Activated gamma-delta T cell (primary cell): ENCODE measurements at places on chromosomes 6 and 20.

GRCh38 chr6:112027942-112028674 lies 25.8 kb upstream of the CCN6 start:
- no peak for DNase-seq

- no peak for DNase-seq
Observed at GRCh38 chr20:22403022-22403631, 181.2 kb downstream of the FOXA2 start.

DNA sequence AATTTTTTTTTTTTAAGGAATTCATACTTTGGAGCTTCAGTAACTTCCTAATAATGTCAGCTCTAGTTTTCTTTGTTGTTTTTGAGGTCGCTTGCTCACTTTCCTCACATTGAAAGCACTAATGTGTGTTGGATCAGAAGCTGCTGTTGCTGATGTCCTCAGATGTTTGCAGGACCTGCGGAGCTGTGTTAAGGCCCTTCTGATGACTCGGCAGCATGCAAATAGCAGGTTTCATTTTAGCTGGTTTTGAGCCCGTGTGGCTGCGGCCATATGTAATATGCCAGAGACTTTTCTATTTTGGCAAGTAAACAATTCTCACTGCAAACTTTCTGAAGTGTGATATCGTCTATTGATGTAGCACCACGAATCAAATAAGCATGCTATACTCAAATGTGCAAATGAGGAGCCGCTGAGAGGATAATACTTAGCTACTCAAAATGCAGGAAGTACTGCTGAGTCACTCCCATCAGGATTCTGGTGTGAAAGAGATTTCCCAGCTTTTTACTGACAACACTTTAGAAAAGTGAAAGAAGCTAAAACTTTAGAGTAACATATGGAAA lies 187.8 kb downstream of the SASH1 start:
- no peak for DNase-seq

DNA sequence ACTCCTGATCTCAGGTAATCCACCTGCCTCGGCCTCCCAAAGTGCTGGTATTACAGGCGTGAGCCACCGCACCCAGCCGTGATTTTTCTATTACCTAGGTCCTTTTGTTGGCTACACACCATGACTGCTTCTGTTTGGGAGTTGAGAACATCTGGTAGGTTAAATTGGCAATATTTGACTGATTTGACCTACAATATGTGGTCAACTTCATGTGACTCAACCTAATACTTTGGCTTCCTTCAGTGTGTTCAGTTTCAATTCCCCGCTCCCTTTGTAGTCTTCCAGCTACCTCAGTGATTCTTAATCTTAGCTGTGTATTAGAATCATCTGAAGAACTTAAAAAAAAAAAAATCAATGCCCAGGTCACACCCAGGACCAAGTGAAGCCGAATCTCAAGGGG lies 47.4 kb downstream of the MYB start:
- no peak for DNase-seq

- DNase-seq = no peak
Observed at GRCh38 chr20:3739926-3740451, 7.5 kb downstream of the HSPA12B start.

DNA sequence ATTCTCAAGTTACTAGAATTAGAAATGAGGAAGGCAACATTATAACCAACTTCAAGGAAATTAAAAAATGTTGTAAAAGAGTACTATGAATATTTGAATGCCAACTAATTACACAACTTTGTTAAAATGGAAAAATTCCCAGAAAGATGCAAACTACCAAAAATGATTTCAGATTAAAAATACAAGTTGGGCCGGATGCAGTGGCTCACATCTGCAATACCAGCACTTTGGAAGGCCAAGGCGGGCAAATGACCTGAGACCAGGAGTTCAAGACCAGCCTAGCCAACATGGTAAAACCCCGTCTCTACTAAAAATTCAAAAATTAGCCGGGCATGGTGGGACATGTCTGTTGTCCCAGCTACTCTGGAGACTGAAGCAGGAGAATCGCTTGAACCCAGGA lies 874.2 kb upstream of the GJE1 start:
- DNase-seq = no peak

DNA sequence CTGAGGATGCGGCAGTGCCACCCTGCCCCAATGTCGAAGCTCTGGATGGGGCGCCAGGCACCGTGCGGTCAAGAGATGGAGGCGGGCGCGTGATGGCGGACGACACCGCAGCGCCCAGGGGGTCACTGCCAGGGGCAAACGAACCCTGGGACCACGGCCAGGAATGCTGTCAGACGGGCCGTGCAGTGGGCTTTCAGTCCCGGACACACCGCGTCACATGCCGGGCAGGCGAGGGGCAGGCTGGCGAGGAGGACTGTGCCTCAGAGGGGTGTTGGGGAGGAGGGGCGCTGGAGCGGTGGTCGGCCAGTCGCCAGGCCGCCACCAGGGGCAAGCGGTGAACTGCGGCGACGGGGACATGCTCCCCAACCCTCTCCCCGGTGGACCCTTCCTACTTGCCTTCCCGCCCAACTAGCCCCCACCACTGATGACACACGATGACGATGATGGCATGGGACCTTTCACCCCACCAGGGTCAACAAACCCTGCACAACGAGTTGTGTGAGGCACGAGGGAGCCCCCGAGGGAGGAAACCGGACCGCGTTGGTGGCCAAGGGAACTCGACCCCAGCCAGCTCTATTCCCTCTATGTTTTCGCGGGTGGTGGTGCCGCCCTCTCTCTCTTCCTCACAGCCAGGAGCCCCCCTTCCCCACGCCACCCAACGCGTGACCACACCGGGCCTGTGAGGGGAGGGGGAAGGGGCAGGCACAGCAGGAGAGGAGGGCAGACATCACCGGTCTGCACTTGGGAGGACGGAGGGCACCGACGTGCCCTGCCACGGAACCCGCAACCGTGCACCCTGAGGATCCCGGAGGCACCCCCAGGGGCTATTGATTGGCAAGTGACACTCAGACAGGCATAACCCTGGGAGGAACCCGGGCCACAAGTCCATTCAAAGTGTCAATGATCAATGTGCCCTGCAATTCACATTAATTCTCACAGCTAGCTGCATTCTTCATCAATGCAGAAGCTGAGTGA lies 1960.9 kb upstream of the DEFB115 start:
- DNase-seq = no peak

DNA sequence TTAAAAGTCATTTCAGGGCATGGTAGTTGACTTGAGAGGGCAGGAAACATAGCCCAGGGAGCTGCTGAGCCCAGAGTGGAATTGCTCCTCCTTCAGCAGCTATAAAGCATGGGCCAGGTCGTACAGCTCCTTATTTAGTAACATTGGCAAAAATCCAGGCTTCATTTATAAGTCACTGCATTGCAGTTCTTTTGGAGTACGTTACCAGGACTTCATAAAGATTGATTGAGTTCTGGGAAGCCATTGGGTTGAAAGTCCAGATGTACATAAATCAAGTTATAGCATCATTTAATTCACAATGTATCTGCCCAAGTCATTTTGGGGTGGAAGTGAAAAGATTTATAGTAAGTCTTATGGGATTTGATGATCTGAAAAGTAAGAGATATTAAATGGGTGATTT lies 53.0 kb upstream of the ANKEF1 start:
- DNase-seq = no peak

DNA sequence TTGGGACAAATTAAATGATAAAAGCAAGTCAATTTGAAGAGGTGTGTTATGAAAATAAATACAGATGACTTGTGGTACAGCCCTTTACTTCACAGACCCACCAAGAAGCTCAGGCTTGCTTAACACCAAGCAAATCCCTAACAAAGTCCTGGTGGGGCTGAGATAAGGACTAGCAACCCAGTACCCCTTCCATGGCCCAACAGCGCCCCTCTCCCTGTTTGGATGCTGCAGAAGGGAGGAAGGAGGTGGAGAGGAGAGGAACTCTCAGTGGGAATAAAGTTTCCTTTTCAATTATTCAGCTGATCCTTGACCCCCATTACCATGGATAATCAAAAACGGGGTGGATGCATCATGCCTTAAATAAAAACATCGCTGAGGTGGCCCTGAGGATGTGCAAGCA lies 4.5 kb upstream of the ZNF831 start:
- DNase-seq = no peak

- DNase-seq = no peak
Observed at GRCh38 chr6:37960139-37960935, 140.8 kb downstream of the ZFAND3 start.

- no peak for DNase-seq
Observed at GRCh38 chr20:2745060-2745910, 52.7 kb downstream of the EBF4 start.

DNA sequence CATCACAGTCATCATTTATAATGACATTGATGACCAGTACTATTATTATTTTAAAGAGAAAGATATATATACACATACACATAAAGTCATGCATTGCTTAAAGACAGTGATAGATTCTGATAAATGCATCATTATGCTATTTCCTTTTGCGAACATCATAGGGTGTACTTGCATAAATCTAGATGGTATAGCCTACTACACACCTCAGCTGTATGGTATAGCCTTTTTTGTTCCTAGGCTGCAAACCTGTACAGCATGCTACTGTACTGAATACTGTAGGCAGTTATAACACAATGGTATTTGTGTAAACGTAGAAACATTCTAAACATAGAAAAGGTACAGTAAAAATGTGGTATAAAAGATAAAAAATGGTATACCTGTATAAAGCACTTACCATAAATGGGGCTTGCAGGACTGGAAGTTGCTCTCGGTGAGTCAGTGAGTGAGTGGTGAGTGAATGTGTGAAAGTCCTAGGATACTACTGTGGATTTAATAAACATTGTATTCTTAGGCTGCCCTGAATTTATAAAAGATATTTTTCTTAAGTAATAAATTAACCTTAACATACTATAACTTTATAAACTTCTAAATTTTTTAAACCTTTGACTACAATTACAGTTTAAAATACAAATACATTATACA lies 23.9 kb downstream of the QKI start:
- no peak for DNase-seq
